Stimulated activated CD4-positive, alpha-beta T cell treated with anti-CD3 and anti-CD28 coated beads, Interleukin-15, amount 100 ng/mL, for 48 hours (primary cell): ENCODE measurements at places on chromosomes 1 and 21.

GRCh38 chr21:26626187-26626586 lies 53.1 kb upstream of the CYYR1 start:
- no peak for DNase-seq

DNA sequence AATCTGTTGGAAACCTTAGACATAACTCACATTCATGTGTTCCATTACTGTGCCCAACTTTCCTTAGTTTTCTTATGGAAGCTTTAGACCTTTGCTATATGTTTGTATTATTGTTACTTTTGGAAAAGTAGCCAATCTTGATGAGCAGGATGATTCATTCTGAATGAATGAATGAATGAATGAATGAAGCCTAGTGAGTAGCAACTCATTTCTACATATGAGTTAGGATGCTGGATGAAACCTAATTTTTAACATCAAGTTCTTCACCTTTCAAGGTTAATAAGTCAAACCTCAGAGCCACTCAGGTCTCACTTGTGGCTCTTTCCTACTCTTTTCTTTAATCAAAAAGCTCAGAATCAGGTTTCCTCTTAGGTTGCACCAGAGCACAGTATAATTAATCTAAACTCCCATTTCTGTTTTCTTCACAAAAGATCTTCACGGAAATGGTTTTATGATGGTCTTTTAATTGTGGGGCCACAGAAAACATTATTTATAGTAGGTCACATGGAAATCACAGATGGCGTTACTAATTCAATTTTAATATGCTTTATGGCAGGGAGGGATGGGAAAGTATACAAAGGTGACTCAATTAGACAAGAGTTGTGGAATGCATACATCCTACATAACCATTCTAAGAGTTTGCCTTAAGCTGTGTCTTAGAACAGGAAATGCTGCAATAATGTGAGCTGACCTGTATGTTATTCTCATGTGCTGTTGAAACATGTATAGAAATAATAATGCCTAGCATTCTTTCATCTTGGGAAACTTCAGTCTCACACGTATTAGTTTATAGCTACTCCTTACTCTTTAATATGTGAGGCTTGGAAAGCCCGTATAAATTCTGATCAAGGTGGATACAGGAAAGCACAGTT lies 4.5 kb upstream of the DDX59 start:
- DNase-seq, result no peak

DNA sequence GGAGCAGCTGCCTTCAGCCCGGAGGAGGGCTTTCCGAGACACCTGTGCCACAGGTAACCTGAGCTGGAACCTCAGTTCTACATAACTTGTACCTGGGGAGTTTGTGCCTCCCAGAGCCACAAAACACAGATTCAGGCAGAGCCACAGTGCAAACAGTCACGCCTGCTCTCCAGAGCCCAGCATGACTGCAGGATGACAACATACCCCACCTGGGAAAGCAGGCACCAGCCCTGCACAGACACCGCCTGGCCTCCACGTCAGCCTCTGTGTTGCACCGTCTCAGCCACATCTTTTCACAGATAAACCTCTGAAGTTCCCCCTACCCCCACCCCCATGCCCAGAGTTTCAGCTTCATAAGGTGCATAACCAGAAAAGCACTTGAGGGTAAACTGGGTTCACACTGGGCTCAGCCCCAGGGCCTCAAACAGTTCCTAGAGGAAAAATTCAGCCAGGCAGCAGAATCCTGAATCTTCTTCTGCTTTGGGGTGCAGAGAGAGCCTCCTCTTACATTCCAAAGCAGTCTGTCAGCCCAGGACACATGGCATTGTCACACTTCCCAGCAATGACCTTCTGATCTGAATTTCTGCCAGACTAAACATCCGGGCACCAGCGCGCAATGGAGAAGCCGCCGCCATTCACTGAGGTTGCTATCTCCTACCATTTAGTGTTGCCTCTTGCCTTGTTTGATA lies 229.5 kb downstream of the TOMM20 start:
- DNase-seq, result no peak

DNA sequence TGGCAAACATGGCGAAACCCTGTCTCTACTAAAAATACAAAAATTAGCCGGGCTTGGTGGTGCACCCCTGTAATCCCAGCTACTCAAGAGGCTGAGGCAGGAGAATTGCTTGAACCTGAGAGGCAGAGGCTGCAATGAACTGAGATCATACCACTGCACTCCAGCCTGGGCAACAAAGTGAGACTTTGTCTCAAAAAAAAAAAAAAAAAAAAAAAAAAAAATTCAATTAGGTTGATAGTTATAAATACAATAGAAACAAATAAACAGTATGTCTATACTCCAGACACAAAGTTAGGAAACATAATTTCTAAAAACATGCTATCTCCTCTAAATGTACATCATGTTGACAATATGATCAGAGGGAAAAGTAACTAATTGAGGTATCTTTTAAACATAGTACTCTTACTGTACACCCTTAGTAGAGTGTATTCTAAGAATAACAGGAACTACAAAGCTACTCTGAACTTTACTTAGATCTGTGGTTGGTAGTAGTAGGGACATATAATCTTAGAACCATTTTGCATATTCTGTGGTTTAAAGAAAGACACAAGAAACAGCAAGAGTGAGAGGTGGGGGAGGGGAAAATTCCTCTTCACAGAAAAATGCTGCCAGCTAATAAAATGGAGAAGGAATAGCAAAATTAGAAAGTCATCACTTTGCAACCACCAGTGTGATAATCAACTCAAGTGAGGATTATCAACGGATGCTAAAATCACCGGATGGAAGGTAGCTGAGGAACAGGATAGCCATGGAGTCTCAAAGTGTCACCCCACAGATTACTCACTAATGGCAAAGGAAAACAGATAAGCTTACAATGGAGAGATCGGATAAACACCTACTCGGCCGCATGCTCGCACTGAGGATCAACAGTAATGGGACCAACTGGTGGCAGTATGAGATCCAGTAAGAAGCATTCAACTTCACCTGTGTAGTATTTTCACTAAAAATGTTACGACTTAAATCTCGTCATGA lies 35.0 kb downstream of the MTOR start:
- DNase-seq, result no peak

DNA sequence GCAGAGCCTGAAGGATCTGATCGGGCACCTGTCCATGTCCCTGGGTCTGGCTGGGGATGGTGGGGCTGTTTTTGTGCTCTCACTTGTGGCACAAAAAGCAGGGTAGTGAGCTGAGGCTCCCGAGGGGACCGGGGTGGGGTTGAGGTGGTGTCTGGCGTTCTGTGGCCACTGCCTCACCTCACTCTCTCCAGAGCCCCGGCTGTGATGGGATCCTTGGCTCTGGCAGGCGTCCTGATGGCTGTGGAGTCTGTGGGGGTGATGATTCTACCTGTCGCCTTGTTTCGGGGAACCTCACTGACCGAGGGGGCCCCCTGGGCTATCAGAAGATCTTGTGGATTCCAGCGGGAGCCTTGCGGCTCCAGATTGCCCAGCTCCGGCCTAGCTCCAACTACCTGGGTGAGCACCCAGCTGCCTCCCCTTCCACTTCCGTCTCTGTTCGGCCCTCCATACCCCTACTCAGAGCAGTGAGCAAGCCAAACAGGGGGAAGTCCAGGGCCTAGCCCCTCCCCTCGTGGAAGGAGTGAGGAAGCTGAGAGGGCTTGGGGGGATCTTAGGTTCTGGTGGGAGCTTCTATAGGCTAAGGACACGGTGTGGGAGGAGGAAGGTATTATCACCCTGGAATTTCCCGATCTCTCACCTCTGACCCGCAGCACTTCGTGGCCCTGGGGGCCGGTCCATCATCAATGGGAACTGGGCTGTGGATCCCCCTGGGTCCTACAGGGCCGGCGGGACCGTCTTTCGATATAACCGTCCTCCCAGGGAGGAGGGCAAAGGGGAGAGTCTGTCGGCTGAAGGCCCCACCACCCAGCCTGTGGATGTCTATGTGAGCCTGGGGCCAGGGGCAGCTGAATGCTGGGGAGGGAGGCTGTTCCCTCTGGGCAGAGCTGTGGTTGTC lies 7.0 kb downstream of the ADAMTSL4 start:
- no peak for DNase-seq

GRCh38 chr1:190226006-190226405 lies 251.7 kb downstream of the BRINP3 start:
- no peak for DNase-seq

GRCh38 chr1:69940816-69941215 lies 264.6 kb downstream of the LRRC40 start:
- DNase-seq, result no peak

- no peak for DNase-seq
These were observed 167.9 kb upstream of the RUNX1 start for GRCh38 chr21:35216996-35217395.

- no peak for DNase-seq
These were observed 27.2 kb downstream of the ADAMTS5 start for GRCh38 chr21:26939601-26940111.

DNA sequence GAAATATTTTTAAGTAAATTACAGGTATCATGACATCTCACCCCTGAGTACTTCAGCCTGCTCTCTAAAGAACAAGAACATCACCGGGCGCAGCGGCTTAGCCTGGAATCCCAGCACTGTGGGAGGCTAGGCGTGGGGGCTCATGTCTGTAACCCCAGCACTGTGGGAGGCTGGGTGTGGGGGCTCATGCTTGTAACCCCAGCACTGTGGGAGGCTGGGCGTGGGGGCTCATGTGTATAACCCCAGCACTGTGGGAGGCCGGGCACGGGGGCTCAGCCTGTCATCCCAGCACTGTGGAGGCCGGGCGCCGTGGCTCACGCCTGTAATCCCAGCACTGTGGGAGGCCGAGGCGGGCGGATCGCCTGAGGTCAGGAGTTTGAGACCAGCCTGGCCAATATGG lies 7.7 kb upstream of the CDK11B start:
- no peak for DNase-seq

DNA sequence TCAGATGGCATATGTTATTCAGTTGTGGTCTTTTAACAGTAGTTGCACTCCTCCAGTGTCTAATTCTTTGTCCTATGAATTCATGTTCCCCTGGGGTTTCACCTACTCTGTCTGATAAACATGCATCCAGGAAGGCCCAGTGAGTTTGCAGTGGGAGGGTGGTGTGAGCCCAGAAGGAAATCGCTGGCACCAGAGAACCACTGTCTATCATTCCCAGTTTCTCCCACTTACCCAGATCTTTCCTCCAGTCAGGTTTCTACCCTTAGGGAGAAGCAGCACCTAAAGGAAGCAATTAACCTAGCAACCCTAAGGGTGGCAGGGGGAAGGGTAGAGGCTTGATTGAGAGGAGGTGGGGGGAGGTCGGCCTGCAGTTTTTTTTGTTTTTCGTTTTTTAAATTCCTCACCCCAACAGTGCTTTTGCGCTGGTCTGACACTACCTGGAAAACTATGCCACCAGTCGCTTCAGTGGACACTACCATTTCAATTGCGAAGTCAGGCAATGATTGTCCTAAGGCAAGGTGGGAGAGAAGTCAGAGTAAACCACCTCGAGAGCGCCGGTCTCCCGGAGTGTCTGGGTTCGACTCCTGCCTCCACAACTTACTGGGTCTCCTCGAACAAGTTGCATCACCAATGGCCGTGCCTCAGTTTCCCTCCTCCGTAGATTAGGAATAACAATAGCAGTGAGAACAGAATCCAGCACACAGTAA lies 766 bp upstream of the SLC44A3 start:
- DNase-seq, result no peak

GRCh38 chr21:45202889-45203288 lies 84.8 kb downstream of the POFUT2 start:
- DNase-seq, result no peak

- no peak for DNase-seq
These were observed 23.1 kb downstream of the SOD1 start for GRCh38 chr21:31682620-31683019.

- DNase-seq, result no peak
These were observed 393.6 kb downstream of the AGBL4 start for GRCh38 chr1:49630156-49630555.

- no peak for DNase-seq
These were observed 8.9 kb downstream of the ADGRB2 start for GRCh38 chr1:31755197-31755611.

GRCh38 chr1:66752000-66752592 lies at the start of gene DYNLT5:
TSS of gene DYNLT5 (plus strand) at chr1:66752459. CDS start at chr1:66754659, 2,200 bp downstream.
- no peak for DNase-seq

- no peak for DNase-seq
These were observed 12.2 kb downstream of the ENO1 start for GRCh38 chr1:8866173-8866791.

DNA sequence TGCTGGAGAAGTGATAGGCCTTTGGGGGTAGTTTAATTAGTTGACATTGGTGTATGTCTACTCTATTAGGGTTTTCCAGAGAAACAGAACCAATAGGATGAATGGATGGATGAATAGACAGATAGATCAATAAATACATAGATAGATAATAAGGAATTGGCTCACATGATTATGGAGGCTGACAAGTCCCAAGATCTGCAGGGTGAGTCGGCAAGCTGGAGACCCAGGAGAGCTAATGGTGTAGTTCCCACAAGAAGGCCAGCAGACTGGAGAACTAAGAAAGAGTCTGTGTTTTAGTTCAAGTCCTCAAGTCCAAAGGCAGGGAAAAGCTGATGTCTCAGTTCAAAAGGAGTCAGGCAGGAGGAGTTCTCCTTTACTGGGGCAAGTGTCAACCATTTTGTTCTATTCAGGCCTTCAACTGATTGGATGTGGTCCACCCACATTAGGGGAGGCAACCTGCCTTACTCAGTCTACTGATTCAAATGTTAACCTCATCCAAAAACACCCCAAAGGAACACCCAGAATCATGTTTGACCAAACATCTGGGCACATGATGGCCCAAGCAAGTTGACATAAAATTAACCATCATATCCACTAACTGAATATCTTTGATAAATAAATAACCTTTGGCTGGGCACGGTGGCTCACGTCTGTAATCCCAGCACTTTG lies 4.5 kb upstream of the SDE2 start:
- DNase-seq, result no peak

DNA sequence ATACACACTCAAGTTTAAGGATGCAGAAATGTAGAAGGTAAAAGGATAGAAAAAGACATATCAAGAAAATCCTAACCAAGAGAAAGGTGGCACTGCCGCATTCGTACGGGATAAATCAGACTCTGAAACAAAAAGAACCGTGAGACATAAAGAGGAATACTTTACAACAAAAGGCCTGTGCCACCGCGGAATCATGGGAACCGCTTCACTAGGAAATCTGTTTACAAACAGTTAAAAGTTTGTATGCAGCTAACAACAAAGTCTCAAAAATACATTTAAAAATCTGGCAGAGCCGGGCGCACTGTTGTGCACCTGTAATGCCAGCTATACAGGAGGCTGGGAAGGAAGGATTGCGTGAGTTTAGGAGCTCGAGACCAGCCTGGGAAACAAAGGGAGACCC lies 8.1 kb downstream of the WRAP73 start:
- DNase-seq, result no peak

DNA sequence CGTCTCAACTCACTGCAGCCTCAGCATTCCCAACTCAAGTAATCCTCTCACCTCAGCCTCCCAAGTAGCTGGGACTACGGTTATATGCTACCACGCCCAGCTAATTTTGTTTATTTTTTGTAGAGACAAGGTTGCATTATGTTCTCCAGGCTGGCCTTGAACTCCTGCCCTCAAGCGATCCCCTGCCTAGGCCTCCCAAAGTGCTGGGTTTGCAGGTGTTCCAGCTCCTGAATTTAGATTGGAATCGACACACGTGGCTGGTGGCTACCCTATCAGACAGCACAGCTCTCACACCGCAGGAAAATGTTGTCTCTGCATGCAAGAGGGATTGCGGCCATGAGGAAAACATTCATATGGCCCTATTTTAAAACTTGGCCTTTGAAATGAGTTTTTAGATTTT lies 76.7 kb upstream of the GALNT2 start:
- no peak for DNase-seq
